Right ventricle myocardium superior (tissue), 1 donor: ENCODE measurements at places on chromosomes 3 and 15. TPM values are rescaled to one million over a fixed set of nuclear protein-coding genes. Genes with fewer than 3 reads are reported as not detected.

DNA sequence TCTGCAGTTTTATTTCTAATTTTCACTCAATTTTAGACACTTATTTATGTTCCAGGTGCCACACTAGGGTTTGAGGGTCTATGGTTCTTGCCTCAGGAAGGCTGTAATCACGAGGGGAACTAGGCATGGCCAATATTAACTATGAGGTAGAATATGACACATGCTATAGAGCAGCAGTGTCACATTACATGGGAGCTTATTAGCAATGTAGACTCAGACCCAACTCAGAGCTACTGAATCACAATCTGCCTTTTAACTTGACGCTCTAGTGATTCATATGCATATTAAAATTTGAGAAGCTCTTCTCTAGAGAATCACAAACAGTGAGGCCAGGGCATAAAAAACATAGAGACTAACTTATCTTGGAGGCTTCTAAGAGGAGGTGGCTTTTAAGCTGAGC lies 32.8 kb upstream of the MRPL3 start:
- no peak for DNase-seq

DNA sequence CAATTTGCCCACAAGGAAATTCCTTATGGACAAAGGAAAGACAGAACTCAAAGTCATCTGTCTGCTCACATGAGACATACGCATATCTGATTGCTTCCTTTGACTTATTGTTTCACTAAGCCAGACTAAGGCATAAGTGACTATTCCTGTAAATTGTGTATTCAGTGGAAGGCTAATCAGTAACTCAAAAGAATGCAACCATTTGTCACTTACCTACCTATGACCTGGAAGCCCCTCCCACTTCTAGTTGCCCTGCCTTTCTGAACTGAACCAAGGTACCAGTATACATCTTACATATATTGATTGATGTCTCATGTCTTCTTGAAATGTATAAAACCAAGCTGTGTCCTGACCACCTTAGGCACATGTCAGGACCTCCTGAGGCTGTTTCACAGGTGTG lies 53.5 kb upstream of the PROK2 start:
- DNase-seq: no peak

The CHRM5 gene
- total RNA-seq: not detected

GRCh38 chr15:82995938-82996337 lies 9.9 kb downstream of the RAMAC start:
- no peak for DNase-seq

DNA sequence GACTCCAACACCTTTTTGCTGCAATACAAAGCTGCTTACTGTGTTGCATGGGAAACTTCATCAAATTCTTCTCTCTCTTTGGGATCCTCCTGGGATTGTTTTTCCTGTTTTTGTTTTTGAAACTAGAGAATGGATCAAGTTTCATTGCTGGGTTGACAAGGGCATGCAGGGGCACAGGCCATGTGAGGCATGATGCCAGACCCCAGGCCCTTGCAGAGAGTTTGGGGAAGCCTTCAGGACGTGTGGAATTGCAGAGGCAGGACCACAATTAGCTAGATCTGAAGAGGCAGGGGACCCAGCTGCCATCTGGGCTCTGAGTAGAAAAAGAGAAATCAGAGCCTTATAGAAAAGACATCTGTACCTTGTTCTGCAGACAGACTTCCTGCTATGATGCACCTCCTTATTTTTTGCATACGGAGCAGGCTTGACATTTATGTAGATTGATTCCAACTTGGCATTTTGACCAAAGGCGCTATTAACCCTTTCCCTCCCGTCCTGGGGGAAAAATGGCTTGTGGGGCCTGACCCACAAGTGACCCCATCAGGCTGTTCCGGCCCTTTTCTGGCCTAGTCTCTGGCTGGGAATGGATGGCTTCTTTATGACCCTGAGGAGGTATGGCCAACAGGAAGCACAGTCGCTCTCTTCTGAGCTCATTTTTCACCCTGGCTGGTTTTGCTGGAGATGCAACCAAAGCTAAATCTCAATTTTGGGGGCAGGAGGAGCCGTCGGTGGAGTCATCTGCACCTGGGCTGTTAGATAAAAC lies 44.3 kb upstream of the CHRNB4 start:
- no peak for DNase-seq

The TMEM45A gene
- total RNA-seq: 3.6 TPM

The TLR9 gene
- total RNA-seq: 0.32 TPM

The CADM2 gene
- total RNA-seq: 1.2 TPM

GRCh38 chr3:54372232-54372631 lies 249.9 kb downstream of the CACNA2D3 start:
- DNase-seq: no peak

GRCh38 chr3:10781981-10782380 lies 34.0 kb upstream of the SLC6A11 start:
- DNase-seq: no peak

The VEPH1 gene
- total RNA-seq: not detected

GRCh38 chr3:182046166-182046764 lies 334.5 kb downstream of the SOX2 start:
- DNase-seq: no peak

The CCR3 gene
- total RNA-seq: not detected

DNA sequence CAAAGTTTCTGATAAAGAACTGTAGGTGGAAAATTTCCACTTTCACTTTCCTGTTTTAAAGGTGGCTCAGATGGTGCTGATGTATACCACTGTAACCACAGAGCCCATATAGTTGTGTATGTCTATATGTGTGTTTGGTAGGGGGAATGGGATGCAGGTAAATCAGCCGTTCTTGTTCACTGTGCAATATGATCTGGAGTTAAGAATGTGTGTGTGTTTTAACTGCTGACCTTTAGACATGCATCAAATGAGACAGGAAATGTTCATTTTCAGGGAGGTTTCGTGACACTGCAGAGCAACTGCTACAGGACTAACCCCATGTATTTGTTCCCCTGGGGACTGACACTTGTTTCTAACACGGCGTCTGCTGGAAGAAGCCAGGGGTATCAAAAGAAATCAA lies 180.5 kb downstream of the TAFA4 start:
- no peak for DNase-seq

DNA sequence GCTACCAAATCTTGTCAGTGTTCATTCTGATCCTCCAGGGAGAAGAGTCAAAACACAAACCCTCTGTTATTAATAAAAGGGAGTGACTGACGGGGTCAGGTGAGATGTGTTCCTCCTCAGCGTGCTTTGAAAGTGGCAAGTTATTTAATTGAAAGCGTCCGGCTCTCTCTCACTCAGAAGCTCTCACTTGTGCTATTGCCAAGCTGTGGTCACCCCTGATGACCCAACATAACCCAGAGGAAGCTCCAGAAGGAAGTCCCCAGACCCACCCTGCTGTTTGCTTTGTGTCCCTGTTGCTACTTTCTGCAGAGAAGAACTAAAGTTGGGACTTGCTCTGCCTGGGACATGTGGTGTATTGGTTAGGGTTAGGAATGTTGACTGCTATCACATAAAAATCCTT lies 235.6 kb downstream of the EDEM1 start:
- DNase-seq: no peak

DNA sequence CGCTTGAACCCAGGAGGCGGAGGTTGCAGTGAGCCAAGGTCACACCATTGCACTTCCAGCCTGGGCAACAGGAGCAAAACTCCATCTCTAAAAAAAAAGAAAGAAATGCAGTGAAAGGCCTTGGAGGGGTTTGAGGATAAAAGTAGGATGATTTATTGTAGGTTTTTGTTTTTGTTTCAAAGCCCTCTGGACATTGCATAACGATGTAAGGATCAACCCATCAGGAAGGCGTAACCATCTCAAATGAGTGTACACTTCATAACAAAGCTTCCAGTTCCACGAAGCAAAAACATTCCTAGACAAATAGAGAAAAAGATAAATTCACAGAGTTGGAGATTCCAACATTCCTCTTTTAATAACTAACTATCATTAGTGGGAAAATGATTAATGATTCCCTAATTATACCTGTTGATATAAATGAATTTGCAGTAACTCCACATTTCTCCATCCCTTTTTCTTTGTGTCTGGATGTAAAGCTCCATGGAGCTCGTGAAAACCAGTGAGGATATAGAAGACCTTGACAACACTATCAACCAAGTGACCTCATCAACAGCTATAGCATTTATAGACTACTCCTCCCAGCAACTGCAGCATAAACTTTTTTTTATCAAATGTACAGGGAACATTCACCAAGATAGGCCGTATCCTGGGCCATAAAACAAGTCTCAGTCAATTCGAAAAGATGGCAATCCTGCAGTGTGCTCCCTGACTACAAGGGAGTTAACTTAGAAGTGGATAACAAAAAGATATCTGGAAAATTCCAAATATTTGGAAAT lies 48.7 kb upstream of the PPP4R2 start:
- no peak for DNase-seq

- no peak for DNase-seq
Observed at GRCh38 chr3:23916152-23916885, 471 bp downstream of the NKIRAS1 start.

DNA sequence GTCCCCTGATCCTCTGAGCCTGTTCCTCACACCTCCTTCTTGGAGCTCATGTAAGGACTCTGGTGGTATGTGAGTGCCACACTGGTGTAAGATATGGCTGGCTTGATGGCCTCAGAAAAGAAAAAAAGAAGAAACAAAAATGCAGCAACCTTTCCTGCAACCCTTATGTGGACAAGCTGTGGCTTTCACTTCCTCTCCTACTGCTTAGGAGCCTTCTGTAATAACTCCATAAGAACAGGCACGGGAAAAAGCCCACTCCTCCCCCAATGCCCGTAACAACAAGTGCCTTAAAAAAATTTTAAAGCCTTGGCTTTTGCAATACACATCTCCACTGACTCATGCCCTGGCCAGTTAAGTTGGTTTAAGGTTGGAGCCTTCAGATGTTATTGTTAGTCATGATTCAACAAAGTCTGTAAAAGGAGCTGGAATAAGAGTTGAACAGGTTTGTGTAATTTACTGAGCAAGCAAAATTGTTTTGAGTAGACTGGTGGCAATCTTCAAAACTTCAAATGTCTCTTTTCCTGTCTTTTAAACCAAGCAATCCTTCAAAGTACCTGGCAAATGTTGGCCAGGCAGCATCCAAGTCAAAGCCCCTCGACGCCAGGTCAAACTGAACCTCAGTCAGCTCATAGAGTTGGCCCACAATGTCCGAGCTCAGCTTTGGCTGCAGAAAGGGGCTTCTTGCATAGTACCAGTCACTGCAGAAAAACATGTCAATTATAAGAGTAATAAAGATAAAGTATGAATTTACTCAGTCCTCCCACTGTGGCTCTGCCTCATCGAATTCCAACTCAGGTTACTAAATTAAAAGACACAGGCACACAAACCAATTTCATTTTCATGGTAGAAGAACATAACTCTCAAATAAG lies 22.9 kb downstream of the FYCO1 start:
- no peak for DNase-seq

The PRTG gene
- total RNA-seq: 0.67 TPM

DNA sequence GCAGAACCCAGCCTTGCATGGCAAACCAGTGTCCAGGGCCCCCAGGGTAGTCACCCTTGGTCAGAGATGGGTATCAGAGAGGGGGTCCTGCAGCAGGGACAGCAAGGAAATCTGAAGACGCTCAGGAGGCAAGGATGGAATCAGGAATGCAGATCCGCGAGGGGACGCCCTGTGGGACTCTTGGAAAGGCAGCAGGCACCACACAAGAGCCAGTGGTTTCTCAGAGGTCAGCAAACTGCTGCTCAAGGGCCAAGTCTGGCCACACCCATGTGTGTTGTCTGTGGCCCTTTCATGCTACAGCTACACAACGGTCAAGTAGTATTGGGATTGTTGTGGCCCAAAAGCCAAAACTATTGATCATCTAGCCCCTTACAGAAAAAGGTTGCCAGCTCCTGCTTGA lies 69.7 kb downstream of the ST8SIA2 start:
- DNase-seq: no peak

The SETD5 gene
- 49.7 TPM for total RNA-seq

The GHSR gene
- not detected for total RNA-seq

DNA sequence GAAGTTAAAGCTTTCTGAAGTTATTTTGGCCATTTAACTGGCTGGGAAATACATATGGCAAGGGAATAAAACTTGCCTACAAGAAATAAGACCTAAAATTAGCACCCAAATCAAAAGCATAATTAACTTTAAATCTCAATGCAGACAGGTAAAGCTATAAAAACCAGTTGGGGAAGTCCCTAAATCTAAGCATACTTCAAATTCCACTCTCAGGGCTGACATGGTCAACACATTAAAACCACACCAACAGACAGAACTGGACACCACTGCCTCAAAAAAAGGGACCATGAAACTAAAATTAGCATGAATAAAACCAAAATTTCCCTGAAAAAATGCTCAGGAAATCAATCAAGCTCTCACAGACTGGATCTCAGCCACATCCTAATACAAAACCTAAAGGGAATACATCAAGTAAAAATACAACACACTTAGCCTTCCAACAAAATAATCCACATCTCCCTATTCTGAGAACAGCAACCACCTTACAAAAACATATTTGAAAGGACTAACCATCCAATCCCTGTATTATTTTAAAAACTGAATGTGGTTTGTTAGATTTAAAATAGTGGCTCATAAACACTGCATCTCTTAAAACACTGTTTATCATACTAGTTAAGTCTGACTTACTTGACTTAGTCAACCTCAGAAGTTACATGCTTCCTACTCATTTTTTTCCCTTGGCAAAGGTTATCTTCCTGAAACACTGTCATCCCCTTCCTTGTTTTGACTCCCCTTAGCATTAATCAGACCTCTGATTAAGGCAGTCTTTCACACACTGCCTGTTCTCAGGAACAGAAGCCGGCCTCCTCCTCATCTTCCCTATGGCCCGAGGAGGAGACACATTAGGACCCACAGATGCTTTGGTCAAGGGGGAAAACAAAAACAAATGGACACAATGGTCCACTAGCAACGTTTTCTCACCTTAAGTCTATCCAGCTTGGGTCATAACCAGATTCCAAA lies 8.3 kb downstream of the TRA2B start:
- no peak for DNase-seq
